ENCODE measurements at places on chromosomes 1 and 21.
A peak's percentile ranks its signal among the peaks of the same experiment; 100 is the strongest.

- no peak for DNase-seq
These were observed 59.0 kb upstream of the FGGY start for GRCh38 chr1:59237900-59238299.

DNA sequence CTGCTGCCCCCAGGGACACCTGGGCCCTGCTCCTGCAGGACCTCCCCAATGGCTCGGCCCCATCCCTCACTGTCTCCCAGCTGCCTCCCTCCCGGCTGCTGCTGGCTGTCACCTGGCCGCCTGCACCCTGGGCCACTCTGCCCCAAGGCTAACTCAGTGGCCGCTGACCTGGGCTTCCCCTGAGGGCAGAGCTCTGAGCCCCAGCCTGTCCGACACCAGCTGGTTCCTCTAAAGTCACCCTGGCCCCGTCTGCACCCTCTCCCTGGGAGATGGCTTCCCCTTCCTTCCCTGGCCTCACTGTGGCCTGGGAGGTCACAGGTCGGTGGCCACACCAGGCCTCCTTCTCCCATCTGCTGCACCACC lies 15.0 kb downstream of the ITGB2 start:
- DNase-seq = no peak

- peak; percentile 28 for DNase-seq
These were observed at the start of gene BACE2 for GRCh38 chr21:41167348-41168342. BACE2 (plus strand) TSS chr21:41168160; CDS start chr21:41168264, 104 bp downstream.

- DNase-seq = no peak
These were observed 27.7 kb upstream of the AJAP1 start for GRCh38 chr1:4626560-4627319.

DNA sequence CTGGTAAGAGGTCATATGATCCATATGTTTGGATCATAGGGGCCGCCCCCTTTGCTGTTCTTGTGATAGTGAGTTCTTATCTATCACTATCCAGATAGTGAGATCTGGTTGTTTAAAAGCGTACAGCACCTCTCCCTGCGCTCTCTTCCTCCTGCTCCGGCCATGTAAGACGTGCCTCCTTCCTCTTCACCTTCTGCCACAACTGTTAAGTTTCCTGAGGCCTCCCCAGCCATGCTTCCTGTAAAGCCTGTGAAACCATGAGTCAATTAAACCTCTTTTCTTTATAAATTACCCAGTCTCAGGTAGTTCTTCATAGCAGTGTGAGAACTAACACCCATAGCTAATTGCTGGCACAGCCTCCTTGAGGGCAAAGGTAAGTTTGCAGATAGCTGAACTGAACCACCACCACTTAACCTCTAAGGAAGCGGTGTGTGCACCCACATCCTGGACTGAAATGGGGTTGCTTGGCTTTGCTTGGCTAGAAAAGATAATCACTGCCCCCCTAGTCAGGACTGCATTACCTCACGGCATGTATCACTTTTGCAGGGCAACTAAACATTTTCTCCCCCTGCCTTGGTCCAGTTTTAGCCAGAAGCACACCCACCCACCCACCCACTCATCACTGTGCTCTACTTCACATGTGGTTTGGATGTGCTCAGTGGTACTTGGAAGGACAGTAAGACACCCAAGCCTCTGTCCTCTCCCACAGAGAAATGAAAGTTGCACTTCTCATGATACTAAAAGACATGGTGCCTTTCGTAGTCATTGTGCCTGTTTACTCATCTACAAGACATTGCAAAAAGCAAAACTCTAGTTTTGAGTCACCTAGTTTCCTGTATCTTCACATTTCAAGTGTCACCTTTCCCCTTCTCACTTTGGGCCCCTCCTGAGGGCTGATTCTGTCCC lies 23.1 kb upstream of the PTAFR start:
- DNase-seq = peak; percentile 73

- DNase-seq = no peak
These were observed 78.5 kb upstream of the KAZN start for GRCh38 chr1:14519976-14520375.

DNA sequence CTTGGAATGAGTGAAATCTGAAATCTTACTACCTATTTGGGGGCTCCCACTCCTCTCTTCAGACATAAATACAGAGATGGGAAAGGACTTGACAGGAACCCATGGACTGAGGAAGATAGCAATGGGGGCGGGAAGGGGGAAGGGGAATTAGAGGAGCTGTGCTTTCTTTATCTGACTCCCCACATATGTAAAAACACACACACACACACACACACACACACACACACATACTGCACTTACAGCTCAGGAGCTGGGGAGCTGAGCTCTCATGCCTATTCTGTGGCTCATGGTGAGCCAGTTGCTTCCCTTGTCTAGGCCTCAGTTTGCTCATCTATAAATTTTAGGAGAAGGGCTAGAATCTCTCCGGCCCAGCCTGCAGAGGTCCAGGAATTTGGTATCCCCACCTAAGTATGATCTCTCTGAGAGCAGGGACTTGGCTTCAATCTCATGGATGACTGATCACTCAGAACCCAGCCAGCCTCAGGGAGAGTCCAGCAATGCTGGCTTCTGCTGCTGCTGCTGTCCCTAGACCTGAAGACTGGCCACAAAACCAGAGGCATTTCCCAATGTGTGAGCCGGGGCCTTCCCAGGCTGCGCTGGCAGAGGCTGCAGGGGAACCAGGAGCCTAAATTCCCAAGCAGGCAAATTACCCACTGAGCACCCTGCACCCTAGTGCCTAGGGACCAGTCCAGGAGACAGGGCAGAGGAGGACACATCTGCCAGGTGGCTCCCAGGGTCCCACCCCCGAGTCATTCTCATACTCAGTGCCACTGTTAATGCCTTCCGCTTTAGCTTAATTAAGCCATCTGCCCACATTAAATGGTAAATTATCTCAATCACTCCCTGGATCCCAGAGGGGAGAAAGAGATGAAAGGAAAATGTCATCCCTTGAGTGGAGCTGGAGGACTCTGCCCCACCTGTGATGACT lies 57.5 kb upstream of the RBM15 start:
- no peak for DNase-seq

- peak; percentile 27 for DNase-seq
These were observed 4.1 kb upstream of the AGTRAP start for GRCh38 chr1:11731691-11732283.

DNA sequence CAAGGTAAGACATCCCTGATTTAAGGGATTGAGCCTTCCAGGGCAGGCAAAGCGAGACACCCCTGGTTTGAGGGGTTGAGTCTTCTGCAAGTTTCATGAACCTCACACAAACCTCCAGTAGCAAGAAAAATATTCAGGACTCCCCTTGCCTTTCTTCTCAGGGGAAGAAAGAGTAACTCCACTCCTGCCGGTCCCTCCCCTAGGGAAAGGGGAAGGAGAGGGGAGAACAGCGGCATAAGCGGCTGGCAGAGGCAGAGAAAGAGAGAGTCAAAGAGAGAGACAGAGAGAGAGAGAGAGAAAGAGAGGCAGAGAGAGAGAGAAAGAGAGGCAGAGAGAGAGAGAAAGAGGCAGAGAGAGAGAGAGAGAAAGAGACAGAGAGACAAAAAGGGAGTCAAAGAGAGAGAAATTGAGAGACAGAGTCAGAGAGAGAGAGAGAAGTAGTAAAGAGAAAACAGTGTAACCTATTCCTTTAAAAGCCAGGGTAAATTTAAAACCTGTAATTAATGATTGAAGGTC lies 29.5 kb upstream of the CBR3 start:
- no peak for DNase-seq

DNA sequence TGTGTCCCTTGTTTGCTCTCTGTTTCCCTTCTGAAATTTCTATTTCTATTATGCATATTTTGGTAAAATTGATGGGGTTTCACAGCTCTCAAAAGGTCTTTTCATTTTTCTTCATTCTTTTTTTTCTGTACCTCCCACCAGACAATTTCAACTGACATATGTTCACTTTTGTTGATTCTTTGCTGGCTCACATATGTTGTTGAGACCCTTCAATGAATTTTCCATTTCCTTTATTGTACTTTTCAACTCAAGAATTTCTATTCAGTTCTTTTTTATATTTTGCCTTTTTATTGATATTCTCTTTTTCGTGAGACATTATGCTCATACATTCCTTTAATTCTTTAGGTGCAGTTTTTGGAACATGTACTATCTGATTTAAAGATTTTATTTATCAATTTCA lies 102.6 kb upstream of the GRIK1 start:
- DNase-seq = no peak

DNA sequence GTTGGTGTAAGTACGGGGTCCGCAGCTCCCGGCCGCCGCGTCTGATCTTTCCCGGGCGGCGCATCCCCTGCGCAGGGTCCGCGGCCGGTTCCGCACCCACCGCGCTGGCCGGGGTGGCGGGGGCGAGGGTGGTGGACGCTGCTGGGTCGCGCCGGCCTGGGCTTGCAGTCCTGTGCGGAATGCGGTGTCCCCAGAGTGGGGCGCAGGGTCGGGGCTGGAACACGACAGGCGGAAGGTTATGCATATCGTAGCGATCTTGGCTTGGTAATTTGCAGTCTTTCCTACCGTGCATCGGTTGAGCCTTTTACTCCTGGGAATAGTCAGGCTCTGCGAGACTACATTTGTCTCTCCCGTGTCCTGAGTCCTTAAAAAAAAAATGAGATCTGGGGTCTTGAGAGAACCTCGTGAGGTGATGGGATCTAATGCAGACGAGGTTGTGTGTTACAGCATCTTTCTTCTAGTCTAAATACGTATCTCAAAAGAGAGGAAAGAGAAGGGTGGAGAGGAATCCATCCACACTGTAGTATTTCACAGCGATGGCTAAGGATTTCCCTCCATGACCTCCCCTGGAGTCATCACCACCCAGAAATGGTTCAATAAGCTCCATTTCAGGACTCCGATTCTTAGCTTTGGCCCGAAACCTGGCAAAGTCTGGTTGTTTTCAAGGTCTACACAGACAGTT lies 572 bp downstream of the ATP1B1 start:
- no peak for DNase-seq

- DNase-seq = no peak
These were observed 15.4 kb upstream of the TBX15 start for GRCh38 chr1:119003413-119004128.

- DNase-seq = no peak
These were observed 1.4 kb downstream of the TPM3 start for GRCh38 chr1:154190550-154190949.

DNA sequence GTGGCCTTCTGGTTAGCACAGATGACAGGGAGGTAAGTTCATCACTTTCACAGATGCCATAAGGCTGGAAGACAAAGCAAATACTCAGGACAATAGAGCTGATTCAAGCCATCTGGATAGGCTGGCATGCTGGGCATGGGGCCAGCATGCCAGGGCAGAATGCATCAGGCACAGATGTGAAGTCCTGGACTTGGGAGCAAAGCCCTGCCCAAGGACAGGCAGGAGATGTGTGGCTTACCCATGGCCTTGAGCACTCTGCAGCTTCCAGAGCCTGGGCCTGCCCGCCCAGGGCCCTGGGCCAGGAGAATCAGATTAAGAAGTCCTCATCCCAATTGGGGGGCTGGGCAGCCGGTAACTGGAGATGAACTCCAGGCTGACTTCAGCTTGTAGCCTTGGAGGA lies 135.7 kb upstream of the ZC3H12A start:
- no peak for DNase-seq

GRCh38 chr1:55002686-55003085 lies 4.0 kb downstream of the BSND start:
- no peak for DNase-seq

DNA sequence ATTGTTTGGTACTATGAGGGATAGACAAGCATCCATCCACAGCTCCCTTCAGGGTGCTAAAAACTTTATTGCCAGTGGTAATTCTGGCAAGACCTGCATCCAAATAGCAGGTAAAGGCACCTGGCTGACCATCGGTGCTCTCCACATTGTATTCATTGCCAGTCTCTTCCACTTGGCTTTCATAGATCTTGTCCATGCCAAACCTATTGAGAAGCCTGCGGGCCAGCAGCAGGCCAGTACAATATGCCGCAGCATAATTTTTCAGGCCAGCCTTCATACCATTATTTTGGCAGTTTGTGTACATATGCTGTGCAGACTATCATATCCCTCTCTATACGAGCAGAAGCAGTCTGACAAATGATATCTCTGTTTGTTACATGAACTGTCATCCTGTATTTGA lies 70.2 kb downstream of the SWT1 start:
- DNase-seq = no peak

DNA sequence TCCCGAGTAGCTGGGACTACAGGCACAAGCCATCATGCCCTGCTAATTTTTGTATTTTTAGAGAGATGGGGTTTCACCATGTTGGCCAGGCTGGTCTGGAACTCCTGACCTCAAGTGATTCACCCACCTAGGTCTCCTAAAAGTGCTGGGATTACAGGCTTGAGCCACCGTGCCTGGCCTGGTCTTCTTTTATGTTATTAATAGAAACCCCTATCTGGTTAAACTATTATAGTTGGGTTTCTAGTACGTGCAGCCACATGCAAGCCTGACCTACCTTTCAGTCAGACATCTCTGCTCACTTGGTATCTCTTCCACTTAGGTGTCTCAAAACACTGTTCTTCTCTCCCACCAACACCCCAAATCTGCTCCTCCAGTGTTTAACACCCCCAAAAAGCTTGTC lies 34.4 kb downstream of the PSEN2 start:
- DNase-seq = no peak

GRCh38 chr1:230493264-230493663 lies 67.1 kb upstream of the PGBD5 start:
- DNase-seq = no peak

GRCh38 chr21:44940116-44940631 lies 345 bp downstream of the SLX9 start:
- no peak for DNase-seq

GRCh38 chr21:44375761-44376241 lies 22.4 kb downstream of the TRPM2 start:
- DNase-seq = no peak

DNA sequence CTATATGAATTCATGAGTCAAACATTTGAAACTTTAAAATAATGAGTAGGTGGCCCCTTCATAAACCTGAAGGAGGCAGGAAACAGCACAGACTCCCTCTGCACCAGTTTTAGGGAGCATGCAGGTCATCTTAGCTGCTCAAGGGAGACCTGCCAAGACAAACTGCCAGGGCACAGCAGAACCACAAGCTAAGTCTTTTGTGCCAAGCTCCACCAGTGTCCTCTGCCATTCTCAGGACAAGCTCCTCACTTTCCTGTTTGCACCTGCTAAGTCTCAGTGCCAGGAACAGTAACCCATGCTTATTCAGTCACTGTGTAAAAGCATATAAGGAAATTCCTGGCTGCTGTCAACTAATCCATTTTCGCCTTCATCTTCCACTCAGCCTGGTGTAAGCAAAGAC lies 368.9 kb downstream of the SEC16B start:
- DNase-seq = no peak

GRCh38 chr1:905071-905749 lies 18.5 kb upstream of the SAMD11 start:
- DNase-seq = no peak

GRCh38 chr21:46009951-46010705 lies 28.6 kb downstream of the COL6A1 start:
- no peak for DNase-seq

GRCh38 chr1:6956488-6957159 lies 171.4 kb downstream of the CAMTA1 start:
- no peak for DNase-seq

- no peak for DNase-seq
These were observed 56.8 kb upstream of the GNG12 start for GRCh38 chr1:67889953-67890567.

DNA sequence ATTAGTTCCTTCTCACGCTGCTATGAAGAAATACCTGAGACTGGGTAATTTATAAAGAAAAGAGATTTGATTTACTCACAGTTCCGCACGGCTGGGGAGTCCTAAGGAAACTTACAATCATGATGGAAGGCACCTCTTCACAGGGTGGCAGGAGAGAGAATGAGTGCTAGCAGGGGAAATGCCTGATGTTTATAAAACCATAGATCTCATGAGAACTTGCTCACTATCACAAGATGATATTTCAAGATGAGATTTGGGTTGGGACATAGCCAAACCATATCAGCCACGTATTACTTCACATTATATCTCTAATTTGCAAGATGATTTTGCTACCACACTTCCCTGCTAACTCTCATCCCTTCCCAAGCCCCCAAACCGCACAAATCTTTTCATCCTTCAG lies 9.1 kb downstream of the MNDA start:
- DNase-seq = no peak
